Germinal center (tissue), 1 donor: ENCODE measurements at places on chromosomes 2 and 18.

DNA sequence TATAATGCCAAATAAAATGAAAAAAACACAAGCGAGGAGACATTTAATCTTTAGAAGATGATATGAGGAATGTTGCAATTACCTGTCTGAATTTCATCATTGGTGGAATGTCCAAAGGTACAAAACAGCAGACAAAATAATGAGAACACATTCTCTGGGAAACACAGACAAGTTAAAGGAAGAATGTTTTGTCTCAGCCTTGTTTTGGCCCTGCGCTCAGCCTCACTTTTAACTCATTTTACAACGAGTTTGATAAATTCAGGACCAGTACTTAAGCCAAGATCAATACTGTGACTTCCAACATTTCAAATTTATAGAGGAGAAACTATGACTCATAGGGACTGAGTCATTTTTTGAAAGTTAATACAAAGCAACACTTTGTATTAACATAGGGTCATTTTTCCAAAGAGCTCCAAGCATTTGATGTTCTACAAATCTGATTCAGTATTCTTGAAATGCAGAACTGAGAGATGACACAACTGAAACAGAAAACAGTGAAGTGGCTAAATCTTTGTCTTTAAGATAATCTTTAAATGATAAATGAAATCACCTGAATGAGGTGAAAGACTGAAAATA, 833.2 kb upstream of the CHAC2 start:
- no peak for DNase-seq

GRCh38 chr18:62122330-62122729, 64.5 kb downstream of the PIGN start:
- DNase-seq, result no peak

- no peak for DNase-seq
Observed at GRCh38 chr18:36756242-36756641, 72.6 kb downstream of the TPGS2 start.

- DNase-seq, result no peak
Observed at GRCh38 chr2:121480826-121481225, 49.9 kb upstream of the RNU4ATAC start.

- no peak for DNase-seq
Observed at GRCh38 chr2:164711766-164712138, 90.5 kb upstream of the GRB14 start.

- DNase-seq, result no peak
Observed at GRCh38 chr2:178895872-178896271, 88.6 kb upstream of the TTN start.

GRCh38 chr18:78720456-78721237, 259.0 kb upstream of the SALL3 start:
- no peak for DNase-seq

DNA sequence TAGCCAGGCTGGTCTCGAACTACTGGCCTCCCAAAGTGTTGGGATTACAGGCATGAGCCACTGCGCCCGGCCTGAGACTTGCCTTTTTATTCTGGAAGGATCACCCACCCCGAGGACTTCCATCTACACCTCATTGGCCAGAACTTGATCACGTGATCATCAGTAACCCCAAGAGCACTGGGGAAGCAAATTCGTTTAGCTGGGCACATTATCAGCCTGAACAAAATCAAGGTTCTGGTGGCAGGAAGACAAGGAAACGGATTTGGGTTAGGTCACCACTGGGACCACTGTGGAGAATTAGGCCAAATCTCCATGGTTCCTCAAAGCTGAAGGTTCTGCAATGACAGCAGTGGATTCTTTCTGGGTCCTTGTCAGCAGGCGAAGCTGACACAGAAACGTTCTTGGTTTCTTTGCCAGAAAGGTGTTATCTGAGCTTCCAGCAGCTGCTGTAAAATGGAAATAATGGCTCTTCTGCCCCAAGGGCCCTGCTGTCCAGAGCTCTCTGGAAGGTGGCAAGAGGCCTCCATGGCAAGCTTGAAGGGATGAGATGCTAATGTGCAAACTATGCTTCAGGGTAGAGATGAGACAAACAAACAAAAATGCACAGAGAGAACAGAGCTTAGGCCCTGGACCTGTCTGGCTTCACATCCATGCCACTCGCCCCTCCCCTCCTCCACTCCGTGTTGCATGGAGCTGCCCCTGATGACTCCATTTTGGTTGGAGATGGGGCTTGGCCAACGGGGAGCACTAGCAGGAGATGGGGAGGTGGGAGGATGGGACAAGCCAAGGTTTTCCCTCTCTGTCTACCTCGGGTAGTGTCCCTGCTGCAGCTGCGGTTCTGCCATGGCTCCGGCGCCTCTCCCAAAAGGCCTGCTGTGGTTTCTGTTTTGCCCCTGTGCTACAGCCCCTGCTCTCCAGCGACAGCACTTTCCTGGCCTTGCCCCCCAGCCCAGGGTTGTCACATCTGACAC, 28.4 kb downstream of the TMEM177 start:
- DNase-seq, result no peak

DNA sequence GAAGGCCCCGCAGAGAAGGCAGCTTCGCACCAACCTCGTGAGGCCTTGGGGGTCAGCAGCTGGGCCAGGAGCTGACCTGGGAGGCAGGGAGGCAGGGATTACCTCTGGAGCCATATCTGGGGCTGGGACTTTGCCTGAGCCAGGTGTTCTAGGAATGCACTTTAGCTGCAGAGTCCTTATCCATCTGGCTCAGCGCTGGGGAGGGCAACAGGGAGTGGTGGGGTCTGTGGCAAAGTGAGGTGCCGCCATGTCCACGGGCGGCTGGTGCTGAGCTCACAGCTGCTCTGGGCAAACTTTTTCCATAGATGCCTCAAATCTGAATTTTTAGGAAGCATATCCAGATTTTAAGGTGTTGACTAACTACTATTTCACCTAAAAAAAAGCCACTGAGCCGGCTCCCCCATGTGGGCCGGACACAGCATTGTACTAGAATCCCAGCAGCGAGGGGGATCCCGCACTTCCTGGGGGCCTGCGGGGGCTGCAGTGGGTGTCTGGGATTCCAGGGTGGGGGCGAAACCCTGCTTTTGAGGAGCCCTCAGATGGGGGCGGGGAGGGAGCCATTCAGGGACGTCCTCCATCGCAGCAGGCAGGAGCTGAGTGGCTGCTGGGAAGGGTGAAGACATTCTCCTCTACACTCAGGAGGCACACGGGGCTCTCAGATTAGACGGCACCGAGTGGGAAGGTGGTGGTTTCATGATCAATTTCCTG, 34.6 kb downstream of the RTP5 start:
- DNase-seq, result no peak

GRCh38 chr2:12428324-12428723, 288.4 kb upstream of the TRIB2 start:
- DNase-seq, result no peak

DNA sequence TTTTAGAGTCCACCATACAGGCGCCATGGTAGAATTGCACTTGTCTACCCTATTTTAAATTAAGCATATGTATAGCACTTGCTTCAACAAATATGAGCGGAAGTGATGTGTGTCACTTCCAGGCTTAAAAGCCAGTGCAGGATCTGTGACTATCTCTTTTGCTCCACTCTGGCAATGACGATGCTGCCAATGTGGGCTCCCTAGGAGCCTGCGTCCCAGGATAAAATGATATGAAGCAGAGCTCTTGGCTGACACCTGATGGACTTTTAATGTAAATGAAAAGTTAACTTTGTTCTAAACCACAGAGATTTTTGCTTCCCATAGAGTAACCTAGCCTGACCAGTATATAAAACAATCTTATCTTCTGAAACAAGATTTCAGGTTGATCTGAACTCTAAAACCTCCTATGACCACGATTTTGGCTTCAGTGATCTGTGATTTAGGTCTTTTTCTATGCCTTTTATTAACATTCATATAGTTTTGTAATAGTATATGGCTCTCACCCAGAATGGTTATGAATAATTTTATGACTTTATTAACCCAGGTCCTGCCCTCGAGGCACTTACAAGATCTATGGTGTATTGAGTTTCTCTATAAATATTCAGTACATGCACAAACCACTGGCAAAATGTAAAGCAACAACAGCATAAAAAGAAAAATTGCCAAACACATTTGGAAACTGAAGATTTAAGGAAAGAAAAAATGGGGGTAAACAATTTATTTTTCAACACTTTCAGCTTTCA, 422.5 kb upstream of the PIK3C3 start:
- no peak for DNase-seq

DNA sequence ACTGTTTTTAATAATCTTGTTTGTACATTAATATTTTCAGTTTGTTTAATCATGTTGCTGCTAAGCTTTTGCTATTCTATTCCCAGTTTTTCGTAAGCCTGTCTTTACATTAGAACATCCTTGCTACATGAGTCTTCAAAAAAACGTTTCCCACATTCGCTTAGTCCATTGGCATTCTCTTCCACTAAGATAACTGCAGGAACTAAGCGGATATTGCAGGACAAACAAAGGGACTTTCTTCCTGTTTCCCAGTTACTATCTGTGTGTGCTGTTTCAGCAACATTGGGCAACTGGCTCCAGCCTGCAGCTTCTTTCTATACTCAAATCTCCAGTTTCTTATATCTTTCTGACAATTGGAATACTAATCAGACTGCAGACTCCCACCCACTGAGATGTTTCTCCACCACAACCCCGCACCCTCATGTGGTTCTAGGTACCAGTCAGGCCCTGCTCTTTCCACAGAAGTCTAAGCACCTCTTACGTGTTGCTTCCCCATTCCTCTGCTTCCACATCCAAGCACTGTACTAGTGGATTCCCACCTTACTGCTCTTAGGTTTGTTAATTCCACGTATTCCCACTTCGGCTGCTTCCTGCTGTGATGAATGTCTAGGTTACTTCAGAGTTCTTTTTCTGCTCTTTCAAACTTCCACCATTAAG, 420.3 kb downstream of the LRRTM4 start:
- DNase-seq, result no peak

DNA sequence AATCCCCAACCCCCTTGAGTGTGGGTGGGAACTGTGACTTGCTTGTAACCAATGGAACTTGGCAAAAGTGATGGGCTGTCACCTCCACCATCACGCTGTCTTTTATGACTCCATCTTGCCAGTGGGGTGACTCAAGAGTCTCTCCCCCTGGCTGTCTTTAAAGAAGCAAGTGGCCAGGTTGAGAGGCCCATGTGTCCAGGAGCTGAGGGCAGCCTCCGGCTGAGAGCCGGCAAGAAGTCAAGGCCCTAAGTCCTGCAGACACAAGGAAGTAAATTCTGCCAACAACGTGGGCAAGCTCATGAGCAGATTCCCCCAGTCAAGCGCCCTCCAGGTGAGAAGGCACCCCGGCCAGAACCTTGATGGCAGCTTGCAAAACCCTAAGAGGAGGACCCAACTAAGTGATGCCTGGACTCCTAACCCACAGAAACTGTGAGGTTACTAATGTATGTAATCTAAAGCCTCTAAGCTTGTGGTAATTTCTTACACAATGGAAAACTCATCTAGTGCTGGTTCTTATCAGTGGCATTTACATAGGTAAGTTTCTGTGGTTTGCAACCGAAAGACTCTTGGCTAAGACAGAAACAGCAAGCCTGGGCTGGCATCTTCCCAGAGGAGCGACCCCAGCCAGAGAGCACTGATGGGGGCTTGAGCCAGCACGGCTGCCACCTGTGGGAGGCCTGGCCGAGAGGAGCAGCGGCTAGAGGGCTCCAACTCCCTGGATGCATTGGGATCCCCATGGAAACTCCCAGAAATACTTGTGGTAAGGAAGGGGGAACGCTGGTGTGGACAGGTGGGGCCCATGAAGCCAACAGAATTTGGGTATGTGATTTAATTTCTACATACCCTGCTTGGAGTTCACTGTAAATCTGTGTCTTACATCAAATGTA, 49.3 kb downstream of the CIB4 start:
- DNase-seq, result no peak

DNA sequence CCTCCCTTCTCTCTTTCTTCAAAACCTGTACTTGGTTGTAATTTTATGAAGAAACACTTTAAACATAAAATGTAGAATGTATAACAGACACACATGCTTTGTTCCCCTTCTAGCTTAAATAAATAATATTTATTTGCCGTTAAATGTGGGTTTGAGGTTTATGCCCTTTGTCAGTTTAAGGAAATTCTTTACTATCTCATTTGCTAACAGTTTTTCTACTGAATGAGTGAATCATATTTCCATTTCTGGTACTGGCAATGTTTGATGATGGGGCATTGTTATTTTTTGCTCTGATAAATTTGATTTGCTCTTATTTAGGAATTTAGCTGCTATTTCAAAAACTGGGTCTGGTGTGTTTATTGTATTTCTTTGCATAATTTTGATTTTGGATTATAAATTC, 555.6 kb downstream of the CCDC85A start:
- DNase-seq, result no peak

DNA sequence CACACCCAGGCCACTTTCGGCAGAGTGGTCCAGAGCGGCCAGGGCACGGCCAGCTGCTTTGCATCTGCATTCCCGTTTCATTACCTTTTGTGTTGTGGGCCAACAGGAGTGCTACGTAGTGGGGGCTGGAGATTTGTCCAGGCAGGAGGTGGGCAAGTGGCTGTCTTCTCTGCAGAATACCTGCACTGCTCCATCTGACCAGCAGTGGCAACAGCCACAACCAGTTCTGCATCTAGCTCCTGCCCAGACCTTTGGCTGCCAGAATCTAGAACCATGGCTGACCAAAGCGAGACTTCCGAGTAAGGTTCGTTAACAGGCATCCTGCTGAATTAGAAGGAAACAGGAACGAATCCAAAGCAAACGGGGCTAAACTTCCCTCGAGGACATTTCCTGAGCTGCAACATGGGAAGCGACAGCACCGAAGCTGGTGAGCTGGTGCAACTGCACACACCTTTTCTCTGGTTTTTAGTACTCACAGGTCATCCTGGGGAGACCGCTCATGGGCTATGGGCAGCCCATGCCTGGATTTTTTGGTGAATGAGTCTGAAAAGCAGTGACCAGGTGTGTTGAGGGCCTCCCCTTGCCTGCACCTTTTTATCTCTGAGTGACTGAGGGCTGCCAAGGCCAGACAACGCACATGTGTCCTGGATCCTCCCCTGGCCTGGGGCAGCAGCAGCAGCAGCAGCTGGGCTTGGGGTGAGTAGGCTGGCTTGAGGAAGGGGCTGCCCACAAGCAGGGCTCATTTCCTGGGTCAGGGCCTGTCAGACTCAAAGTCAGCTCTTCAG, 10.5 kb downstream of the GDF7 start:
- DNase-seq, result no peak

DNA sequence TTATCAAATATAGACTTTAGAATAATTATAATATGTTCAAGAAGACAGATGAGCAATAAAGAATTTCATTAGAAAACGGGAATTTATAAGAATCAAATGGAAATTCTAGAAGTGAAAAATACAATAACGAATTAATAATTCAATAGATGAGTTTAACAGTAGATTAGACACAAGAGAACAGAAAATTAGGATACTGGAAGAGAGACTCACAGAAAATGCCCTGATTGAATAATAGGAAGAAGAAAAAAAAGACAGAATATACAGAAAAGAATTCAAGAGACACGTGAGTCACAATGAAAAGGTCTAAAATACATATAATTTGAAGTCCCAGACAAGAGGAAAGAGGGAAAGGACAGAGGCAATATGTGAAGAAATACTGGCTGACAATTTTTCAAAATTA, 354.7 kb downstream of the CLIP4 start:
- DNase-seq, result no peak

DNA sequence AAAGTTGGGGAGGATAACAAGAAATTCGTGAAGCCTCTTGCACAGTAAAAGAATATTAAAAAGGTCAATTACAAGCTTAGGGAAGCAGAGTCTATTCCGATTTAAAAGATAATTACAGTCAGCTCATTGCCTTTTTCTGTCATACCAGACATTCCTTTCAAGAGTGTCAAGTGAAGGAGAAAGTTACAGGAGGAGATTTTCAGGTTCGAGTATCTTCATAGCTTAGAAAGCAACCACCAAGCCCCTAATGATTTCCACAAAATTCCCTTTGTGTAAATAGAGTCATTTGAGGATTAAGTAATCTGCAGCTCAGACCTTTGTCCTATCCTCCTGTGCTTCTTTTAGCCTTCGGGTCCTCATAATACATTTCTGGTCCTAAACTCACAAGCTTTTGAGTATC, 414.9 kb downstream of the CDH2 start:
- no peak for DNase-seq

GRCh38 chr2:38080346-38080745, 4.4 kb upstream of the CYP1B1 start:
- no peak for DNase-seq
